ENCODE measurements at places on chromosomes 13 and 19. TPM values are rescaled to one million over a fixed set of nuclear protein-coding genes. Genes with fewer than 3 reads are reported as not detected.

Gene LGALS7B
- total RNA-seq: 4,166 TPM

Gene IFNL1
- not detected for total RNA-seq

Gene SPC24
- total RNA-seq: 0.64 TPM

Gene ZIK1
- 5.3 TPM for total RNA-seq

Gene ZNF415
- total RNA-seq: 6.3 TPM

Gene ZNF541
- total RNA-seq: not detected

Gene PGLYRP1
- not detected for total RNA-seq

Gene GARIN5A
- total RNA-seq: 0.21 TPM

Gene MAST1
- 1.4 TPM for total RNA-seq

Gene SPACA4
- 0.21 TPM for total RNA-seq

Gene FAM216B
- not detected for total RNA-seq
